BJ (cell line): ENCODE measurements at places on chromosomes 12 and 14.

GRCh38 chr12:62259631-62259992 is 592 bp upstream of the USP15 start:
- DNase-seq = no peak

DNA sequence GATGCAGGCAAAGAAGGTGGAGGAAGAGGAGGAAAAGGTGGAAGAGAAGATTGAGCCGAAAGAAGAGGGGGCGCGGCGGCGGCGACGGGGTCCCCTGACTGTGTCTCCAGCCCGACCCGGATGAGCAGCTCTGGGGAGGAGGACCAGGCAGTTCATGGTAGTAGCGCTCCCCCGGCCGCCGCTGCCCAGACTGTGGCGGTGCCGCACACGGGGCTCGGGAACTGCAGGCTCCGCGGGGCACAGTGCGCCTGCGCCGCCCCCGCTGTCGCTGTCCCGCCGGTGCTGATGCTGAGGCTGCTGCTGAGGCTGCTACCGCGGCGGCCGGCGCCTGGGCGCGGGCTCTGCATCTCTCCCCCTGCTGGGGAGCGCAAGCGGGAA is at the start of gene KCNH5:
Gene KCNH5 (minus strand): TSS at position 225 of the 378 bp plus-strand sequence. CDS start 272 bp downstream, outside the sequence.
- DNase-seq = no peak

DNA sequence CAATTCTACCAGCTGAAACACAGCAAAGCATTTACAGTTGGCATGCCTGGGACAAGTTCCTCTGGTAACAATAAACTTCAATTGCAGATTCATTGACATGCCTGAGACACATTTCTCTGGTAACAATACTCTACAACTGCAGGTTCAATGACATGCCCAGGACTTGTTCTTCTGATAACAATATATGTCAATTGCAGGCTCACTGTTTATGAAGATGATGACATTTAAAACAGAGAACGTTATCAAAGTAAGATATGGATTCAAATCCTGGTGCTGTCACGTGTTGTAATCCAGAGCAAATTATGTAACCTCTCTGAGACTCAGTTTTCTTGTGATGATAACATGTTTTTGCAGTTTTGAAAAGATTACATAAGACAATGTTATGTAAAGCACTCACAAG is 20.5 kb downstream of the KITLG start:
- DNase-seq = no peak

DNA sequence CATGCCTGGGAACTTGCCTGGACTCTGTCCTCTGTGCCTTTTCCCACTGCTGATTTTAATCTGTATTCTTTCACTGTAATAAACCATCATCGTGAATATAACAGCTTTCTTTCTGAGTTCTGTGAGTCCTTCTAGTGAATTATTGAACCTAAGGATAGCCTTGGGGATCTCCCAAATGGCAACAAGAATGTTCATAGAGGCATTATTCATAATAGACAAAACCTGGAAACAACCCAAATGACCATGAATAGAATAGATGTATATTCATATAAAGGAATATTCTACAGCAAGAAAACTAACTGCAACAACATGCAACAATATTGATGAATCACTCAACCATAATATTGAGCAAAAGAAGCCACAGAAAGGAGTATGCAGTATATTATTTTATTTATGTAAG is 44.7 kb upstream of the CEP83 start:
- DNase-seq = no peak

GRCh38 chr12:86265329-86265695 is 9.1 kb upstream of the MGAT4C start:
- no peak for DNase-seq

DNA sequence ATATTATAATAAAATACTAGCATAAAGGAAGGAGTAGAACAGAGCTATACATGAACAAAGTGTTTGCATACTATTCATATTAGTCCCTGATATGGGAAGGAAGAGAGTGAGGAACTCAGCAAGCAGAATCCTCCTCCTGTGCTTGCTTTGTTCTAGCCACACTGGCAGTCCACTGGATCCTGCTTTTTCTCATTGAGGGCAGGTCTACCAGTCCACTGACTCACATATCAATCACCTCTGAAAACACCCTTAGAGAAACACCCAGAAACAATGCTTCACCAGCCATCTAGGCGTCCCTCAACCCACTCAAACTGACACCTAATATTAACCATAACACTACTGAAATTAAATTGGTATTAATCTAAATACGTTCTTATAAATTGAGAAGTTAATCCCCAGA is 1861.7 kb upstream of the SEL1L start:
- DNase-seq = no peak

- DNase-seq = no peak
Measured at GRCh38 chr14:54348001-54348611, 48.7 kb upstream of the CDKN3 start.

DNA sequence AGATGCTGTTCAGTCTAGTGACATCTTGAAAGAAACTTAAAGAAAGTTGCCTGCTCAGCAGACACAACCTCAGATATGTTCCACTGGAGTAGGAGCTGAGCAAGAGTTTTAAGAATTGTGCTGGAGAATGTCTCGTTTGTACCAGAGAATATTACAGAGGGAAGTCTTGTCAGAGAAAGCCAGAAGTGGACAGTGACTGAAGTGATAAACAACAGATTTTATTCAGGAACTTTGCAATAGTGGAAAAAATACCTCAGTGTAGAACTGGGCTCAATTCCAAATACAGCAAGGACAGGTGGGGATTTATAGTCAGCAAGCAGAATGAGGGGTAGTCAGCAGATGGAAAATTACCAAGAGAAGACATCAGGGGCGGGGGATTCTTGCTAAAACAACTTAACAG is 18.6 kb downstream of the ZDHHC17 start:
- DNase-seq = no peak

- DNase-seq = no peak
Measured at GRCh38 chr12:53061404-53062010, 11.6 kb downstream of the TNS2 start.
